NCI-H2107 (cell line): ENCODE measurements at places on chromosomes 4 and X.

DNA sequence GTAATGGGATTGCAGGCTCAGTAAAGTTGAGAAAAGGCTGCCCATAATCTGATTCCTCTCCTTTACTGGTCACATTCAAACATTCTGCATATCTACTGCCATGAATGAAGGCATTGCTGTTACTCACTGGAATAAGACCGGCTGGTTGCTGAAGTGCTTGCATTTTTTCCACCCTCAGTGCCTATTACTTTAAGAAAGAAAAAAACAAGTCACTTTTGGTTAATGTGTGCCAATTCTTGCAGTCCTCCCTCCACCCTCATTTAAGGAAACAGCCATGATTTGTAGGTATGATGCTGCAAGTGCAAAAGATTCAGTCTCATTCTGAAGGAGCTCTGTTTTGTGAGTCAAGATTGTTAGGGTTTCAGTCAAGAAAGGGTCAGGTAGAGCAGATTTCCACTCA, 94.9 kb downstream of the EMCN start:
- no peak for DNase-seq

DNA sequence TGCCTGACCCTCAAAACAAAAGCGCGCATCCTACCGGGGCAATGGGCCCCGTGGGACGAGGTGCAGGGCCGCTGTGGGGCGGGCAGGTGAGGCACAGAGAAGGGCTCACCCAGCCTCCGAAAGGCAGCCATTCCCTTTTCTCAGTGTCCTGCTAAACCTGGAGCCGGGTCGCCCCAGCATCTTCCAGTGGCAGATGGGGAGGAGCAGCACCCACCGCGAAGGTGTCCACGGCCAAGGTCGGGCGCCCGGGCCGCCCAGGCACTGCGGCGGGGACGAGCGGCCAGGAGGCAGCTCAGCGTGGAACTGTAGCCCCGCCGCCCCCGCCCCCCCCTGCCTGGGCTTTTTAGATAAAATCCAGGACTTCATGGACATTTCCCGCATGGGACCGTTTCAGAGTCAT, 19.2 kb upstream of the TLR1 start:
- DNase-seq: no peak

DNA sequence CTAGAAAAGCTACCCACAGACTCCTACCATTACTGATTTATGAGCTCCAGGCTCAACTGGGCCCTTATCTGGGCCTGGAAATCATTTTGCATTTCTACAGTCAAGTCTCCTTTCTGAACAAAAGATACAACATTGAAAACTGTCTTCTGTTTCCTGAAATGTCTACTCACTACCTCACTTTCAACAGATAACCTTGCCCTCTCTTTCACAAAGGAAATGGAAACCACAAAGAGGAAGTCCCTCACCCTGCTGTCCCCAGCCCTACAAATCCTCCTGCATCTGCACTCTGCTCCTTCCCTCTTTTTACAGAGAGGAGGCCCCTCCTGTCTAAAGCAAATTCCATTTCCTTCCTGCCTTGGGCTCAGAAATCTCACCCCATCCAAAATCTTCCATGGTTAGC, 24.8 kb upstream of the CYBB start:
- no peak for DNase-seq

DNA sequence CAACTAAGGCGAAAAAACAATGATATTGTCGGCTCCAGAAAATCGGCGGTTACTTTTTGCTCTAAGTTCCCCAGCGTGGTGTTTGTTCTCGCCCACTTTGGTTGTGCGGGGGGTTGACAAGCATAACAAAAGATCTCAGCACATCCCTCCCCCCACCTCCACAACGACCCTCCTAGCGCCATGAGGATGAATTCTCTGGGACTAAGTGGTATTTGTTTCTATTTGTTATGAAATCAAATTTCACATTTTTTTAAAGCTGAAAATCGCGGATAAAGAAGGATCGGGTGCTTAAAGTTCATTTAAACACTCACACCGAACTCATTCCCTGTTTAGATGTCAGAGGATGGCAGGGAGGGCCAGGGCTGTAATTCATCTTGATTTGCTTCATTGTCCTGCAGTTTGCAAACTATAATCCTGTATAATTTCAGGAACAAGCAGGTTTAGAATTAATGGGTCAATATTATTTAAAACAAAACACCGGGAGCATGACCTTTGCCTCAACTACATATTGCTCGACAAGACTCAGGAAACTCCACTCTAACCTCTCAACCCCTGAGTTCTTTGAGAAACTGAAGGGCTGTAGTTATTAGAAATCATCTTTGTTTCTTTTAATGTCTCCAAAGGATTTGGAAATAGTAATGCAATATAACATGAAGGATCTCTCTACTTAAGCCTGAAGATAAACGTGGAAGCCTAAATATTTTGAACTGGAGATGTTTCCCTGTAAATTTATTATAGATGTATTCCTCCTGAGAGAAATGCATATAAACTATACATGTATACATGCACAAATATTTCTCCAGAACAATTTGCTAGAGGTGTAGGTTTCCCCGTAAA, 6.4 kb downstream of the PITX2 start:
- DNase-seq: no peak

GRCh38 chr4:1009542-1010394, 1.7 kb upstream of the FGFRL1 start:
- no peak for DNase-seq

DNA sequence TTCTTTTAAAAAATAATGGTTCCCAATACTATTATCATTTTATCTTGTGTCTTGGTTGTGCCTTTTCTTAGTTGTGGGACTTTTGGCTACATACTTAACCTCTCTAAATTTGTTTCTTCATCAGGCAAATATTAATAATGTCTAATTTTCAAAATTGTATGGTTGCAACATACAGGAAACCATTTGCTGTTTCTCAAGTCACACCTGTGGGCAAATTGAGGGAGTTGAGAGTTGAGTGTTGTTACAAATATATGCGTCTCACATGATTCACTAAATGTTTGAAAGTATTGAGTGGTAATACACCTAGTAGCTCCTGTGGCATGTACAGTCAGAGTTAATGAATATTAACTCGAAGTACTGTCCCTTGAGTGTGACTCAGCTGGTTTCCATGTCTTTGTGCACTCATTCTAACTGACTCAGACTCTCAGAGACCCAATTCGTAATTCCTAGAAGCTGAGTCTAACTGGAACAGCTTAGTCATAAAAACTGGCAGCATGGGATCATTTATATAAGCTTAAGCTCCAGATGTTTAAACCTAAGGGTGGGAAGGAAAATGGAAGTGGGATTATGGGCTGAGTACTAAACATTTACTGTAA, 802.4 kb downstream of the TRIML1 start:
- no peak for DNase-seq

DNA sequence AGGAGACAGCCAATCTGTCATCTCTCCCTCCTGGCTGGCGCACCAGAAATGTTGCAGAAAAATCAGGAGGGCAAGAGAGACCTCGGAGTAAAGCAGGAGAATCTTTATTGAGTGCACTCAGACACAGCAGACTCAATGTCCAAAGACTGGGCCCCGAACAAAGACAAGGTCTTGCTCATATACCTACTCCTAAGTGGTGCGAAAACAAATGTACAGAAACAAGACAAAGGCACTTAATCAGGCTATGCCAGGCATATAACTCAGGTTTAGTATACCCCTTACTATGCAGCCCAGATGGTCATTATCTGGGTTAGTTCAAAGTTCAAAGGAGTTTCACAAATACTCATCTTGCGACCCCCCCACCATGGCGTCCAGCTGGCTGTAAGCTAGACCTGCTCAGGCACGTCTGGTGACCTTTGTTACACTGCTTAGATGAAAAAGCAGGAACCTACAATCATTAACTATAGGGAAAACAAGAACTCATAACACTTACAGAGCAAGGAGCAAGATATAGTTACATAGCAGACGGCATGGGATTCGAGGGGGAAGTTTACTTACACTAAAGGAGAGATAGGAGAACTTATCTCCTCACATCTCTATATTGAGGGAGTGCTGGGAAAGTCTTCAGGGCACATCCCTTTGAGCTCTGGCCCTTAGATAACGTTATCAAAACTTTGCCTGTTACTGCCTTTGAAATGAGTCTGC, 27.5 kb downstream of the SULT1E1 start:
- no peak for DNase-seq

GRCh38 chr4:86657910-86658309, 63.8 kb downstream of the PTPN13 start:
- DNase-seq: no peak

- no peak for DNase-seq
These were observed 3.6 kb downstream of the NKX1-1 start for GRCh38 chr4:1402516-1403091.

DNA sequence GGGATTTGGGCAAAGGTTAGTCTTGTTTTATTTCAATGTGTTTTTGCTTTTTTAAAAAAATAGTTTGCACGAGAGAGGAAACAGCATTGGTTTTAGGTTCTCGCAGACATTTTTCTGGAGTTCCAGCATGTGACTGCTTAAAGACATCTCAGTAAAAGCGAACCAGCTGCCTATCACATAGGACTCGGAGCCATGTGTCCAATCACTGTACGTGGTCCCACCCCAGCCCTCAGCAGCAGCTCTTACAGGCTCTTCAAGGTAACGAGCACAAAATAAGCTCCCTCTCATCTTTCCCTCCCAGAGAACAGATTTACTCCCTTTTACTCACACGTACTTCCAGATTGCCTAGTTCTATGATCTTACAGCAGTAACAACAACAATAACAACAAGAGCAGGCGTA, 68.7 kb downstream of the MCF2 start:
- DNase-seq: no peak

DNA sequence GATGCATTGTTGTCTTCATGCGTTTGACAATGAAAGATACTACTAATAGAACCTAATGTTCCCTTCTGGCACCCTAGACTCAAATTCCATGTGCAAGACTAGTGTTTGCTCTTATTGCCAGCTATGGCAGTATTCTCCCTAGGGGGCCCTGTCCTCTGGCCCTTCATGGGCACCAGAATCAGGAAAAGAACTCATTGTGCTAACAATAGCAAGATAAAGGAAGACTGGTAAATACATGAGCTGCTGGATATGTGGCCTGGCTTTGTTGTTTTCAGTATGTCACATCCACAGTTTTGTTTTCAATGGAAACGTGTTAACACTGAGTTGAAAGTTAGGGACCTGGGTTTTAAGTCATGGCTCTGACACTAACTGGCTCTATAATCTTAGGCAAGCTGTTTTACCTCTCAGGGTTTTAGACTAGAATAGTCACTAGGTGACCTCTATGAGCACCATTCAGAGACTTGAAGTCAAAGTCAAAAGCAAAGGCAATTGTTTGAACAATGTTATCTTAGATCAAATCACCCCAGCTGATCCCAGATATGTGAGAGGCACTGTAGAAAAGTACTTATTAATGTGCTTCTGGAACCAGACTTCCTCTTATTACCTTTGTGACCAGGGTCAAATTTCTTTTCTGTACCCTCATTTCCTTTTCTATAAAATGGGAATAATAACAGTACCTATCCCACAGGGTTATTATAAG, 253.7 kb upstream of the DIAPH2 start:
- DNase-seq: no peak

- DNase-seq: no peak
These were observed 88.8 kb upstream of the CCDC160 start for GRCh38 chrX:134148172-134148692.

DNA sequence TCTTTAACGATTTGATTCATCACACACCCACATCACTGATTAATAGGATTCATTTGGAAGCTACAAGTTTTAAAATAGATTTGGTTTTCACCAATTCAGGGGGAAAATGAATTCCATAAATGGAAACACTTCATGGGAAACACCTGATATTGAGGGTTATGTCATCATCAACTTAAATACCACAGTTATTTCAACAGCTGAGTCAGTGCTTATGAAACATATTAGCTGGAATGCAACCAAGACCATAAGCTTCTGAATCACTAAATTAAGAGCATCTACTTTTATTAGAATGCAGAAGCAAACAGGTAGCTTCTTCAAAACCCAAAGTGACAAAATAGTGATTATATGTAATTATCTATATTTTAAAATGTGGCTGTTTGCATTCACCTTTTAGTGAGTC, 207.8 kb upstream of the DCAF8L1 start:
- no peak for DNase-seq

GRCh38 chrX:49237060-49237459, 1.8 kb downstream of the CCDC22 start:
- DNase-seq: no peak

GRCh38 chrX:20139966-20140365, 1.7 kb downstream of the EIF1AX start:
- no peak for DNase-seq

DNA sequence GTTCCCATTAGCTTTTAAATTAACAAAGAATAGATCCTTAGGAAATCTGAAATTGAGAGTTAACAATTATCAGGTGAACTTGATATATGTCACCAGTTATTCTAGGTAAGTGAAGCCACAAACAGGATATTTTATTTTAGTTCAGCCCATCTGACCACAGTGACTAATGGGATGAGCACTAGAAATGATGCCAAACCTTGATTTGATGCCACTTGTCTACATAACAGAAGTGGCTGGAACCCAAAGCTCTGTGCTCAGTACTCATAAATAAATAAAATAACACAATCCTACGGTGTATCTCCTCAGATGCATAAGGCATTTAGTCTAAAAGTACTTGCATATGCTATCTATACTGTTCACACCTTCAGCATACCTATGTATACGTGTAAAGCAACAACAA, 12.2 kb downstream of the SLITRK4 start:
- no peak for DNase-seq

DNA sequence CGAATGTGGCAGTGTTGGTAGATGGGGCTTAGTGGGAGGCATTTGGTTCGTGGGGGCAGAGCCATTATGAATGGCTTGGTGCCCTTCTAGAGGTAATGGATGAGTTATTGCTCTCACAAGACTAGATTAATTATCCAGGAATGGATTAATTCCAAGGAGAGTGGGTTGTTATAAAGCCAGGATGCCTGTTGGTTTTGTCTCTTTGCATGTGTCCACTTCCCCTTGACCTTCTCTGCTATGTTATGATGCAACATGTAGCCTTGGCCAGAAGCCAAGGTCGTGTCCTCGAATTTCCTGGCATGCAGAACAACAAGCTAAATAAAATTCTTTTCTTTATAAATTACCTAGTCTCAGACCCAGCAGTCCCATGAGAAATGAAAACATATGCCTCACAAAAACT, 111.2 kb upstream of the PLS3 start:
- DNase-seq: no peak

- no peak for DNase-seq
These were observed 12.2 kb downstream of the ITIH6 start for GRCh38 chrX:54785901-54786300.

DNA sequence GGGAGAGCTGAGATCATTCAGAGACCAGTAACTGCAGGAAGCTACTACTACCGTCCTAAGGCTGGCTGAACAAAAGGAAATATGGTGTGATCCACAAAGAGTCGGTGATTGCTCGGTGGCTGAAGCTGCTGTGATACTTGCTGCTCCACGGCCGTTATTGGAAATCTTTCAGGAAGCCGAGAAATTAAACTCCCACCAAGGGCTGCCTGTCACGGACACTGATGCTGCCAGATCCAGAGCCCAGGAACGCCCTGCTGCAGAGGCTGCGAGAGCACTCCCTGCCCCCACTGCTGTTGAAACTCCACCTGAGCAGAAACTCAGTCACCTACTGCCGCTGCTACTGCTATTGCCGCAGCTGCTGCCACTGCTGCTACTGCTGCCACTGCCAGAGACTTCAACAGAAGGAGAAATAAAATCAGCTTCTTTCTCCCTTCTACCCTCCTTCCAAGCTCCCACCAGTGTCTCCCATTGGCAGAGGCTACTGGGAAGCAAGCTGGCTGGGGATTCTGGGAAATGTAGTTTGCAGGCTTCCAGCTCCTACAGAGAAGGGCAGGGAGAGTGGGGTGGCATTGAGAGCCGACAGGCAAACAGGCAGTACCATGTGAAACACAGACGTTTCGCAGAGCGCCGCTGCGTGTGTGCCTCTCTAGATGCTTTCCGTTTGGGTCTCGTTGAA, 126.0 kb upstream of the ENPP6 start:
- DNase-seq: peak; percentile 52
